ENCODE measurements at places on chromosomes 2 and 18. TPM values are rescaled to one million over a fixed set of nuclear protein-coding genes. Genes with fewer than 3 reads are reported as not detected.

DNA sequence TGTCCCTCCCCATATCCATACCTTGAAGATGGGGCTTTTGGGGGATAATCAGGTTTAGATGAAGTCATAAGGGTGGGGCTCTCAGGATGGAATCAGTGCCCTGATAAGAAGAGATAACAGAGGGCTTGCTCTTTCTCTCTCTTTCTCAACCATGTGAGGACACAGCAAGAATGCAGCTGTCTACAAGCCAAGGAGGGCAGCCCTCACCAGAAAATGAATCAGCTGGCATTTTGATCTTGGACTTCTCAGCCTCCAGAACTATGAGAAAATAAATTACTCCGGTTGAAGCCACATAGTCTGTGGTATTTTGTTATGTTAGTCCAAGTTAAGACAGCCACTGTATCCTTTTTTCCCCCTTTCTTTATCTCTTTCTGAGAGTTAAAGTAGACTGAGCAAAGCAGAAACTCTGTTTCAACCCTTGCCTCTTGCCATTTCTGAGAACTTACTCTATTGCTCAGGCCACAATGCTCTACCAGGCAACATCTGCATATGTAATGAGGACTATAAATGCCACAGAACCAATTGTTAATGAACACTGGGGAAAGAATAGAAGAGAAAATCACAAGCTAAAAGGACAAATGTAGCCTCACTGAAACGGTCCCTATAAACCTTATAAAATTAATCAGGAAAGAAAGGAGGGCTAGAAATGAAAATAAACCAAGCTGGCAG lies 56.9 kb downstream of the SRBD1 start:
- no peaks in the 10 kb centered on the region for H3K27me3 ChIP-seq
- no peak for DNase-seq
- H3K36me3 ChIP-seq = peaks cover 40% of the 10 kb centered on the region
- H3K27ac ChIP-seq = peak overlapping the region; percentile 88
- H3K4me3 ChIP-seq = no peak overlapping the region

- H3K36me3 ChIP-seq = peaks cover 5% of the 10 kb centered on the region
- H3K4me3 ChIP-seq = no peak overlapping the region
- H3K4me1 ChIP-seq = no peaks in the 10 kb centered on the region
- DNase-seq = no peak
These were observed 16.4 kb upstream of the ABCB11 start for GRCh38 chr2:169047256-169048250.

GRCh38 chr18:23735021-23735464 lies 45.8 kb downstream of the LAMA3 start:
- no peak overlapping the region for H3K4me3 ChIP-seq
- no peak overlapping the region for H3K27ac ChIP-seq
- no peak for DNase-seq
- peaks cover 5% of the 10 kb centered on the region for H3K27me3 ChIP-seq

- peaks cover 61% of the 10 kb centered on the region for H3K4me1 ChIP-seq
- H3K4me3 ChIP-seq = no peak overlapping the region
- no peak overlapping the region for H3K27ac ChIP-seq
- no peaks in the 10 kb centered on the region for H3K27me3 ChIP-seq
- peak; percentile 45 for DNase-seq
- peaks cover 29% of the 10 kb centered on the region for H3K36me3 ChIP-seq
These were observed 17.0 kb downstream of the RTN4 start for GRCh38 chr2:55033076-55033742.

DNA sequence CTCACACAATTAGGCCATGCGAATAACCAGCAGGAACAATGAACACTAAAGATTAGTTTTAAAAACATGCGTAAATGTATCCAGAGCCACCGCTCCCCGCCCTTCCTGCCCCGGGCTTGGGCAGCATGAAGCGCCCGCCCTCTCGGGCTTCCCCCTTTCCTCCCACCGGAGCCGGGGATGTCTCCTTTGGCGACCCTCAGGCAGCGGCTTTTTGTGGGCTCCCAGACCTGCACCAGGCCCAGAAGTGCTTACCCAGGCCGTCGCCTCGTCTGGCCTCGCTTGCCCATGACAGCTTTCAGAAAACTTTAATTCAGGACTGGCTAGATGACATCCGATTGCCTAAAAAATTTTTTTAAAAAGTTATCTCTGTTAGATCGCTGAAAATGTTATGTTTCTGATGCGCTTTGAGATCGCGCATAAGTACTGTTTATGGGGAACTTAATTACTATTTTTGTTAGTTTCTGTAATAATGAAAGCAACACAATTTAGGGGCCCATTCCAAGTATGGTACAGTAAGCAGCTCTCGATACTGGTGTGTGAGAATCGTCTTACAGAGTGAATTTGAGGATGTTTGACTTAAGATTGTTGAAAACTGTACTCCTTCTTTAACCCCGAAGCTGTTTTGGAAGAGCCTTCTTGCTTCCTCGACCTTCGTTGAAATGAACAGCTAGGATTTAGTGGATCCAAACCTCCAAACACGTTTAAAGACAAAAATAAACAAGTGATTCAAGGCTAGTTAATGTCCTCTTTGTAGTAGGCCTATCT lies 1.1 kb downstream of the MAP3K20 start:
- no peaks in the 10 kb centered on the region for H3K36me3 ChIP-seq
- peak overlapping the region; percentile 77 for H3K4me3 ChIP-seq
- H3K27me3 ChIP-seq = peaks cover 43% of the 10 kb centered on the region
- peak overlapping the region; percentile 72 for H3K27ac ChIP-seq
- DNase-seq = peak; percentile 43

DNA sequence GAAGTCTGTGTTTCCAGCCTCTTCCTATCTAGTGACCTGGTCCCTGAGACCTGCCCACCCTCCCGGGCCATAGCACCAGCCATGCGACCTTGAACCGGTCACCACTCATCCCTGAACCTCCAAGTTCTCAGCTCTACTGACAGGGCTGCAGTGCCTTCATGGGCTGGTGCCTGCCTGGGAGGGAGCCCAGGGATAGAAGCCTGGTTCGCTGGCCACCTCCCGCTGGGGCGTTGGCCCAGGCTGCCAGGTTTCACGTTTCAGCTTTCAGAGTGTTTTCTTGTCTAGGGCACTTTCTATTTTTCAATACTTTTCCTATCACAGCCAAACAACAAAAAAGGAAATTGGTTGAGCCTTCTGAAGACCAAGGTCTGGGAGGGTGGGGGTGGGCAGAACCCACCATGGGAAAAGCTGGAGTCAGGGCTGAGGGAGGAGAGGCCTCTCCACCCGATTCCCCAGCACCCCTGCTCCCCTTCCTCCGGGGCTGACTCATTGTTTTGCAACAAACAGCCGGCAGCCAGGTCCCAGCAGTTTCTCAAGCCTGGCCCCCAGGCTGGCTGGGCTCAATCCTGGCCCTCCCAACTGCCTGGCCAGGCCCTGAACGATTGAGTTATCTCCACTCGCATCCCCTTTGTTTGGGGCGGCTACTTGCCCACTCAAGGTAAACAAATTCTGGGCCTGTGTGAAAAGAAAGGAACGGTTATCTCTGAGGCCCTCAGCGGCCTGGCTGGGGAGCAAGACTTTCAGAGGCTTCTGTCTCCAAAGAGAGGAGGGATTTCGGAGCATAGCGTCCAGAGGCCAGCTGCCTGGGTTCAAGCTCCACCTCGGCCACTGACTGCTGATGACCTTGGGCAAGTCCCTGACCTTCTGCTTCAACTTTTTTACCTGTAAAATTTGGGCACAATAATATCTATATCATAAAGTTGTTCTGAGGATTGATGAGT lies 47.5 kb downstream of the ZFP36L2 start:
- DNase-seq = no peak
- peak overlapping the region; percentile 46 for H3K27ac ChIP-seq
- H3K4me3 ChIP-seq = no peak overlapping the region
- H3K36me3 ChIP-seq = peaks cover 9% of the 10 kb centered on the region
- H3K27me3 ChIP-seq = no peaks in the 10 kb centered on the region

The LYG1 gene
- 0.54 TPM for total RNA-seq

The CYS1 gene
- 0.11 TPM for total RNA-seq

The REG1B gene
- total RNA-seq = not detected

The ZNF512 gene
- total RNA-seq = 31.5 TPM
